ENCODE measurements at places on chromosomes 7 and 10. TPM values are rescaled to one million over a fixed set of nuclear protein-coding genes. Genes with fewer than 3 reads are reported as not detected.

Gene FAM13C
- total RNA-seq = 0.22 TPM

Gene NRAP
- total RNA-seq = not detected

Gene TLX1
- not detected for total RNA-seq

Gene SGCE
- 166 TPM for total RNA-seq

Gene HHEX
- total RNA-seq = not detected
